ENCODE measurements at places on chromosomes 5 and 9.

DNA sequence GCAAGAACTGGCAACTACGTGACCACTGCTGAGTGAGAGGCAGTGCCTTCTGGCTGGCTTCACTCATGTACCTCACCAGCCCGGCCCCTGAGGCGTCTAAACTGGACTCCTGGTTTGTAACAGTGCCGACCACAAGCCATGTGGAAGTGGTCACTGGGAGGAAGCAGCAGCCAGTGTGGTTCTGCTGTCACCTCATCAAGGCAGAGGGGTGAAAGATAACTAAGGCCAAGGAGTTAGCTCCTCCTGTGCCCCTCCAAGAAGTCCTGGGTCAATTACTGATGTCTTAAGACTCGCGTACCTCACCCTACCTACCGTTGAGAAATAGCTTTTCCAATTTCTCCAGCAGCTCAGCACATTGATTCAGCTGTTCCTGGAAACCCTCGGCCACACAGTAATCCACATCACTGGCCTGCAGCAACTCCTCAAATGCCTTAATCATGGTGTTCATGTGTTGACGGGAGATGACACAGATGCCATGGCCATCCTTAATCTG lies 142.9 kb downstream of the CDK5RAP2 start:
- ATAC-seq, result peak; percentile 16

GRCh38 chr9:102069969-102070368 lies 331.5 kb upstream of the GRIN3A start:
- ATAC-seq, result no peak

DNA sequence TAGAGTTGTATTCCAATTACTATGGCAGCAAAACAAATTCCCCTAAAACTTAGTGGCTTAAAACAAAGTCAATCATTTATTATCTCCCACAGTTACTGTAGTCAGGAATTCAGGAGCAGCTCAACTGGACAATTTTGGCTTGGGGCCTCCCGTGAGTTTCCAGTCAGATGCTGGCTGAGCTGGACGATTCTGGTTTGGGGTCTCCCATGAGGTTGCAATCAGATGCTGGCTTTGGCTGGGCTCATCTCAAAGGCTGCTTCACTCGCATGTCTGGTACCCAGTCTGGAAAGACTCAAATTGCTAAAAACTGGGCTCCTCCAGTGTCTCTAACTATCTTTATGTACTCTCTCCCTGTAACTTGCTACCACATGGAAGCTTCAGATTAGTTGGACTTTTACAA lies 130.1 kb downstream of the C5orf15 start:
- no peak for ATAC-seq

DNA sequence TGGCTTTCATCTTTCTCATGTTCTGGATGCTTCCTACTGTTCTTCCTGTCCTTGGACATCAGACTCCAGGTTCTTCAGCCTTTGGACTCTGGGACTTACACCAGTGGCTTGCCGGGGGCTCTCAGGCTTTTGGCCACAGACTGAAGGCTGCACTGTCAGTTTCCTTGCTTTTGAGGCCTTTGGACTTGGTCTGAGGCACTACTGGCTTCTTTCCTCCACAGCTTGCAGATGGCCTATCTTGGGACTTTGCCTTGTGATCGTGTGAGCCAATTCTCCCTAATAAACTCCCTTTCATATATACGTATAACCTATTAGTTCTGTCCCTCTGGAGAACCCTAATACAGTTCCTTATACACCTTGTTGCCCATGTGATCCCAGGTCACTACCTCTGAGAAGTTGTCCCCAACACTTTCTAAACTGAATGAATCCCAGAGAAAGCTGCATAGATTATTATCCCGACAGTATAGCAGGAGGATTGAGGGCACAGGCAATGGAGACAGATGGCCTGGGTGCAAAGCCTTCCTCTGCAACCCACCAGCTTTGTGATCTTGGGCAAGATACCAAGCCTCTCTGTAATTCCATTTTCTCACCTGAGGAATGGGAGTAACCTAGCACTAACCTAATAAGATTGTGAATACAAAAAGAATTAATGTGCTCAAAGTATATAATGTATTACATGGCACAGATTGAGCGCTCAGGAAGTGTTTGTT lies 449.6 kb upstream of the BRINP1 start:
- no peak for ATAC-seq

- ATAC-seq, result no peak
These were observed 24.4 kb upstream of the TAL2 start for GRCh38 chr9:105637787-105638395.

- no peak for ATAC-seq
These were observed 17.9 kb downstream of the COL27A1 start for GRCh38 chr9:114172981-114173833.

GRCh38 chr9:110025551-110026170 lies 182.3 kb downstream of the C9orf152 start:
- ATAC-seq, result no peak

DNA sequence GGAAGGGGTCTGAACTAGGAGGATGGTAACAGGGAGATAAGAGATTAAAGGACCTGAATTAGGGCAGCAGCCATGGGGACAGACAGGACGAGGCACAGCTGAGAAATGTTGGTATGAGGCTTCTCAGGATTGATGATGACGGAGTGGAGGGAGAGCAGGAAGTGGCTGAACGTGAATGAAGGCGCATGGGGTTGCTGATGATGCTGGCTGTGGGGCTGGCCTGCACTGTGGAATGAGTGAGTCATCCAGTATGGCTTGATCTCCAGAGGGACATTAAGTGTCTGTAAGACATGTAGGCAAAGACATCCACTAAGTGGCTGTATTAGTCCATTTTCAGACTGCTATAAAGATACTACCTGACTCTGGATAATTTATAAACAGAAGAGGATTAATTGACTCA lies 256.4 kb downstream of the ICE1 start:
- ATAC-seq, result no peak

DNA sequence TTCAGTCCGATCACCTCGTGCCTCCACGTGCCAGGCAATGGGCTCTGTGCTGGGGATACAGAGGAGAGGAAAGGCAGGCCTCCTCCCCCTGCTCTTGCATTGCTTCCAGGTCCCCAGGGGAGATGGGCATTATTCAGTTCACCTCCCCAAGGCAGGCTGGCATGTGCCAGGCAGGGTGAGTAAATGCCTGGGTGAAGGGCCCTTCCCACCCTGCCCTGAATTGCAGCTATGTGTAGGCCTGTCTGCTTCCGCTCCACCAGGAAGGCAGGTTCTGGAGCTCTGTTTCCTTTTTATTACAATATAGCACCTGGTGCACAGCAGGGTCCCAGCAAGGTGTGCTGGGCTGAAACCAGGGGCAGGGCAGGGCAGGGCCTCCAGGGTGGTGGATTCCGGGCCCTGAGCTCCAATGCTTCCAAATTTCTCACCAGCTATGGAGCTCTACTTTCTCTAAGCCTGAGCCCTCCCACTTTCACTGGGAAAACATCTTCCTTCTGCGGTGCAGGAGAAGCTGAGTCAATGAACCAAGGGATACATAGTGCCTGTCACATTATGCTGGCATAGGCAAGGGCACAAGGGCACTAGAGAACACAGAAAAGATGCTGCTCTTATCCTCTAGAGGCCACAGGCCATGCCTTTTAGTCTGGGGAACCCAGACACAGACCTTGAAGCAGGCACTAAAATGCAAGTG lies 42.0 kb downstream of the SHB start:
- ATAC-seq, result no peak

DNA sequence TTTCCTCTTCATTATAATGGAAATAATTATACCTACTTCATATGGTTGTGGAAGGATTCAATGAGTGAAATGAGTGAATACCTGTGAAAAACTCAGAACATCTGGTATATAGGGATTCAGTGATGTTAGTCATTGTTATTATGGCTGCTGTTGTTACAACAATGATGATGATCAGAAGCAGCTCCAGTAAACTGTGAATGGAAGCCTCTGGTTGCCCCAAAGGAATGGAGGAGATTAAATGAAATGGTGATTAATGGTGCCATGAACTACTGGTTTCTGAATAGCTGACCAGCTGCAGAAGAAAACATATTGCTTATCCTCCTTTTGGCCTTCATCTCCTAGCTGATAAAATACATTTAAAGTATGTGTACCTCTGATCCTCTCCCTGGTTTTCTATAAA lies 372.0 kb downstream of the ARHGEF28 start:
- ATAC-seq, result no peak

- no peak for ATAC-seq
These were observed 20.8 kb downstream of the PLGRKT start for GRCh38 chr9:5416953-5417352.

- no peak for ATAC-seq
These were observed 87.4 kb upstream of the PCA3 start for GRCh38 chr9:76676857-76677256.

DNA sequence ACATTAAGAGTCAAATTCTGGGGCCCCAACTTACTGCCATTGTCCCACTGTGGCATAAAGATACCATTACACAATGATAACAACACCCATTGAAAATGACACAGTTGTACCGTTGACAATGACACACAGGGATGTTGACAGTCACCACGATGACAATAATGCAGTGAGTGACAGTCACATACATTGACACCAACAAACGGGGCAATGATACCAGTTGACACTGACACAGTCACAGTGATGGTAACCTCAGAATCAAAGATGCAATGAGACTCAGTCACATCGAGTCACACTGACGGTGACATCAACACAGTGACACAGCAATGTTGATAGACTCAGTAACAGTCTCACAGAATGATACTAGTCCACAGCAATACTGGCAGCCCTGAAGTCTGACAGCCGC lies 16.9 kb downstream of the CNTFR start:
- peak; percentile 65 for ATAC-seq

GRCh38 chr5:94969174-94969573 lies 315.7 kb downstream of the MCTP1 start:
- ATAC-seq, result no peak

DNA sequence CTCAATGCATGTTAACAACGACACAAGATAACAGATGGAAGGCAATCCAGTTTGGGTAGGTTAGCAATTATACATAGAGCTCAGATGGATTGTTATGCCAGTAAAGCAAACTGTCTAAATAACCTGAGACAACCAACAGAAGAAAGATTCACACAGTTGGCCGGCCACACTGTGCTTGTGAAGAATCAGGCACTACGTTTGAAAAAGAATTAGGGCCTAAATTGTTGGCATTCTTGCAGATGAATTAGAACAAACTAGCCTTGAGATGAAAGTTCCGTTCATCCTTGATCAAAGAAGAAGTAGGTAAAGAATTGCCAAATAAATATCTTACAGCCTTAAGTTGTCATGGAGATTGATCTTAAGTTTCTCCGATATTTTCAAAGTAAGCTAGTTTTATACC lies 210.6 kb downstream of the CDH18 start:
- ATAC-seq, result no peak

- ATAC-seq, result no peak
These were observed 2.7 kb downstream of the PTGDS start for GRCh38 chr9:136979769-136980587.

GRCh38 chr9:34505370-34506120 lies 17.2 kb downstream of the ENHO start:
- no peak for ATAC-seq
